ENCODE measurements at places on chromosomes 5 and 9. TPM values are rescaled to one million over a fixed set of nuclear protein-coding genes. Genes with fewer than 3 reads are reported as not detected.

The THBS4 gene
- 23.2 TPM for total RNA-seq

DNA sequence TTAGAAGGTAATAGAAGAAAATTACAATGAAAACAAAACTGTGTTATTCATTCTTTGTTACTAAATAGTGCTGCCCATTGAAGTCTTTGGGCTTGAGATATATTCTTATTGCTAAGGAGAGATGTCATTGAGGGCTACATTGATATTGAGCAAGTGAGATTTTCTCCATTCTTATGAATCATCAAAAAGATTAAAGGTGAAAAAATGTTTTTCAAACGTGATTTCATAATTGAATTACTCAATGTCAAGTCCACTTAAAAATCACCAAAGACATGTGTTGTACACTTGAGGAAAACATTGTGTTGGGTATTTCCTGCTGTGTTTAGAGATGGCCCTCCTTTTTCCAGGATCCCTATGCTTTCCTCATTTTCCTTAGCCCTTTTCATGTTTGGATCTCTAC, 448.1 kb downstream of the NFIB start:
- no peak for DNase-seq
- H3K27ac ChIP-seq = no peak overlapping the region
- H3K36me3 ChIP-seq = no peaks in the 10 kb centered on the region
- H3K4me1 ChIP-seq = peaks cover 19% of the 10 kb centered on the region
- H3K27me3 ChIP-seq = no peaks in the 10 kb centered on the region

The SLC12A7 gene
- 32.2 TPM for total RNA-seq

DNA sequence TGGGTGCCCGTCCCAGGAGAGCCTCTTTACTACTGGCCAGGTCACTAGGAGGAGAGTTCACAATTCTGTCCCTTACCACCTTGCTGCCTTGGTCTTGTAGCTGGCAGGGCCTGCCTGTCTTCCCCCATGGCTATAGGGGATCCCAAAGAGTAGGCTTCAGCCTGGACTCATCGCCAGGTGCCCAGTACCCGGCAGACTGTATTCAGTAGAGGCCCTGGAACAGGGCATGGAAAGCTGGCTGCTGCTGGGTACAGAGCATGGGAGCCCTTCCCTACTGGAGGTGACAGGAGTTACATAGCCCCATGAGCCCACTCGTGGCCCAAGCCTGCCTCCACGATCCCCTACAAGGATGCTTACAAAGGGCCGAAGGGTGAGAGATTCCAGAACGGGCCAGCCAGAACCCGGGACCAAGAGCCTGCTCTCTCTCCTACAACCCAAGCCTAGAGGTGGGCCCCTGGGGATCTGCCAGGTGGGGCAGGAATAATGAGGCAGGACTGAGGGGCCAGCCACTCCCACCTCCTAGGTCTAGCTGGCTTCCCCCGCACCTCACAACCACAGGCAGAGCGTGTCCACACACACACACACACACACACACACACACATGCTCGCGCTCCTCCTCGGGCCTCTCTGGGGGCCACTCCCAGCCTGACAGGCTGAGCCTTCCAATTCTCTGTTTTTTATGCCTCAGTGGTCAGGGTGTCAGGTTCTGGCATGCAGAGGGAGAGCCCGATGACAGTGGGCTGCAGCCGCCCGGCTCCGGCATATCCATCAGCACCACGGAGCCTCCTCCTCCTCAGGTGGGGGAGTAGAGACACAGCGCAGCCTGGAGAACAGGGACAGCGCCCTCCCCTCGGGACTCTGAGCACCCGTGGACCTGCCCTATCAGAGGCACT, 186.0 kb downstream of the PAX5 start:
- no peaks in the 10 kb centered on the region for H3K27me3 ChIP-seq
- no peaks in the 10 kb centered on the region for H3K36me3 ChIP-seq
- no peak overlapping the region for H3K27ac ChIP-seq
- no peak for DNase-seq

- no peak overlapping the region for H3K4me3 ChIP-seq
- no peak for DNase-seq
- H3K4me1 ChIP-seq = peaks cover 16% of the 10 kb centered on the region
- H3K36me3 ChIP-seq = no peaks in the 10 kb centered on the region
Measured at GRCh38 chr9:32340361-32340760, 44.1 kb upstream of the ACO1 start.

- H3K4me3 ChIP-seq = no peak overlapping the region
- peaks cover 6% of the 10 kb centered on the region for H3K4me1 ChIP-seq
- no peak overlapping the region for H3K27ac ChIP-seq
- H3K27me3 ChIP-seq = no peaks in the 10 kb centered on the region
- H3K36me3 ChIP-seq = no peaks in the 10 kb centered on the region
Measured at GRCh38 chr9:114958021-114958843, 27.8 kb upstream of the TNFSF8 start.

DNA sequence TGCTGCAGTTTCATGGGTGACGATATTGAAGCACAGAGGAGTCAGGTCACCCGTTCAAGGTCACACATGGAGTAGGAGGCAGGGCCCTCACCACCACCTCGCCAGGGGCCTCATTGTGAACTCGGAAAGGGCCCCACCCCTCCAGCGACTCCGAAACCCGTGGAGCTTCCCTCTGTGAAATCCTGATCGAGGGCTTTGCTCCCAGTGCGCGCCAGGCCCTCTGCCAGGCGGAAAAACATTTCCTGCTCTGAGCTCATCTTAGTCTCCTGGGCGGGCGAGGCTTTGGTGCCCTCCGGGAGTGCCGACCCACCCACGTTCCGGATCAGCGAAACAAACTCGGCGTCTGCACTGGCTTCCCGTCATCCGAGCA, 75.0 kb upstream of the FCN1 start:
- no peaks in the 10 kb centered on the region for H3K27me3 ChIP-seq
- H3K4me1 ChIP-seq = no peaks in the 10 kb centered on the region
- no peaks in the 10 kb centered on the region for H3K36me3 ChIP-seq
- no peak overlapping the region for H3K4me3 ChIP-seq

DNA sequence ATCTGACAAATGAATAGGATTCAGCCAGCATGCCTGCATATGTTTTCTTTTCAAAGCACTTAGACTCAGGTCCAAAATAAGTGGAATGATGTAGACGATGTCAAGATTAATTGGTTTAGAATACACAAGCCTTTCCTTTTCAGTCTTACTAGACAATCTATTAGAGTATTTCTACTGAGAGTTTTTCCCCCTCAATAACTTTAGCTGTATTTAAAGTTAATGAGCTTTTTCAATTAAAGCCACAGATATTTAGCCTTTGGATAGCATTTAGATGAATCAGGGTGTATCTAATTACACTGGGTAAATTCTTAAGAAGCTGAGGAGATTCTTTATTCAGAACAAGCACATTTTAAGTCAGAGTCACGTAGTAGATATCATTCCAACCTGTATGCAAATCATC, 198.7 kb upstream of the MPDZ start:
- no peak overlapping the region for H3K27ac ChIP-seq
- H3K4me1 ChIP-seq = no peaks in the 10 kb centered on the region
- no peak for DNase-seq
- no peaks in the 10 kb centered on the region for H3K36me3 ChIP-seq
- no peaks in the 10 kb centered on the region for H3K27me3 ChIP-seq
- no peak overlapping the region for H3K4me3 ChIP-seq

- H3K4me1 ChIP-seq = peaks cover 9% of the 10 kb centered on the region
- H3K4me3 ChIP-seq = no peak overlapping the region
Measured at GRCh38 chr9:114403153-114403756, 15.5 kb upstream of the AKNA start.

The GABRA6 gene
- not detected for total RNA-seq

The CBY3 gene
- 2.3 TPM for total RNA-seq

- H3K4me3 ChIP-seq = no peak overlapping the region
- no peak overlapping the region for H3K27ac ChIP-seq
- DNase-seq = peak; percentile 32
- H3K36me3 ChIP-seq = no peaks in the 10 kb centered on the region
- no peaks in the 10 kb centered on the region for H3K27me3 ChIP-seq
Measured at GRCh38 chr5:173866858-173867679, 21.1 kb upstream of the CPEB4 start.

The AGTPBP1 gene
- 65.0 TPM for total RNA-seq

GRCh38 chr9:110752766-110753165, 84.2 kb downstream of the MUSK start:
- no peak overlapping the region for H3K4me3 ChIP-seq
- no peak overlapping the region for H3K27ac ChIP-seq
- no peaks in the 10 kb centered on the region for H3K36me3 ChIP-seq
- no peaks in the 10 kb centered on the region for H3K4me1 ChIP-seq

DNA sequence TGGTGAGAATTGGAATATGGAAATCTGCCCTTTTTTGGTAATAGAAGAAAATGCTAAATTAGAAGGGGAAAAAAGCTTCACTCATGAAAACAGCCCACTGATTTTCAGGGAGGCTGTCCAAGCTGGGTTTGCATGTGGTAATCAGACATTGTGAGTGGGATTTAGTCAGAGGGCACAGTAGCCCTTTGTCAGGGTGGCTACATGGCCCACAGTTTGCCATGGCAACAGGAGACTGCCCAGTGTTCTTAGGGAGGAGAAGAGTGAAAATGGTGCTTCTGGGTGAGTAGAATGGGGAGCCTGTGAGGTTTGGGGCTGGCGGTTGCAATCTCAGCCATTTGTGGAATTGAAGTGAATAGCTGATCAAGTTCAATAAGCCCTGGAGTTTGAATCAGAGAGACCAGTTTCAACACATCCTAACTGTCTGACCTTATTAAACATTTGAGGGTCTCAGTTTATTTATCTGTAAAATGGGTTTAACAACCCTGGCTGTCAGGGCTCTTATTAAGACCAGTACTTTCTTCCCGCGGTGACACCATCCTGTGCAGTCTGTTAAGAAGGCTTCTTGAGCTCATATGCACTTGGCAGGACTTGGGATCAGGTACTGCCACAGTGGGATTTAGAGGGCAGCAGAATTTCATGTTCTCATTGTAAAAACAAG, 107.6 kb upstream of the TNC start:
- H3K27me3 ChIP-seq = no peaks in the 10 kb centered on the region
- H3K4me1 ChIP-seq = no peaks in the 10 kb centered on the region
- H3K36me3 ChIP-seq = no peaks in the 10 kb centered on the region
- H3K27ac ChIP-seq = no peak overlapping the region
- no peak for DNase-seq

The IFNA2 gene
- total RNA-seq = not detected

- no peak overlapping the region for H3K27ac ChIP-seq
- H3K4me1 ChIP-seq = peaks cover 23% of the 10 kb centered on the region
- no peaks in the 10 kb centered on the region for H3K27me3 ChIP-seq
- H3K4me3 ChIP-seq = no peak overlapping the region
Measured at GRCh38 chr9:88745276-88746001, 210.5 kb downstream of the NXNL2 start.

DNA sequence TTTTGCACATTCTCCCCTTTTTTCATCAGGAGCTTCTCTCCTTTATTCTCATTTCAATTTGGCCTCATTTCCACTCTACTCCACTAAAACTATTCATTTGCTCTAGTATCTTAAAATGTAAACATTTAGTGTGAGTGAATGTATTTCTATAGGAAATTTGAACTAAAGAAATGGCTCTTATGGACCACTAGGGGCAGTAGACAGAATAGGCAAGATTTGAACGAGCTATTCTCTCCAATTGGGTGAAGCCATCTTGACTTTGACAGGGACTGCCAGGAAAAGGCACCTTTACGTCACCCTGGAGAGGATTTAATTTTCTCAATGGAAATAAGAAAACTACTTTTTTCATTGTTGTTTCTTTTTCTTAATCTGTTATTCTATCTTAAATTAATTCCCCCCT, 666.3 kb downstream of the DNAH5 start:
- DNase-seq = peak; percentile 59
- no peak overlapping the region for H3K4me3 ChIP-seq
- H3K36me3 ChIP-seq = no peaks in the 10 kb centered on the region
- H3K4me1 ChIP-seq = no peaks in the 10 kb centered on the region
- no peak overlapping the region for H3K27ac ChIP-seq

- no peak overlapping the region for H3K4me3 ChIP-seq
- H3K27ac ChIP-seq = peak overlapping the region; percentile 34
- no peaks in the 10 kb centered on the region for H3K27me3 ChIP-seq
- H3K4me1 ChIP-seq = peaks cover 10% of the 10 kb centered on the region
- H3K36me3 ChIP-seq = no peaks in the 10 kb centered on the region
Measured at GRCh38 chr9:106696804-106697203, 166.2 kb upstream of the ZNF462 start.

The PCSK1 gene
- 2.7 TPM for total RNA-seq

The FGFR4 gene
- total RNA-seq = 145 TPM

DNA sequence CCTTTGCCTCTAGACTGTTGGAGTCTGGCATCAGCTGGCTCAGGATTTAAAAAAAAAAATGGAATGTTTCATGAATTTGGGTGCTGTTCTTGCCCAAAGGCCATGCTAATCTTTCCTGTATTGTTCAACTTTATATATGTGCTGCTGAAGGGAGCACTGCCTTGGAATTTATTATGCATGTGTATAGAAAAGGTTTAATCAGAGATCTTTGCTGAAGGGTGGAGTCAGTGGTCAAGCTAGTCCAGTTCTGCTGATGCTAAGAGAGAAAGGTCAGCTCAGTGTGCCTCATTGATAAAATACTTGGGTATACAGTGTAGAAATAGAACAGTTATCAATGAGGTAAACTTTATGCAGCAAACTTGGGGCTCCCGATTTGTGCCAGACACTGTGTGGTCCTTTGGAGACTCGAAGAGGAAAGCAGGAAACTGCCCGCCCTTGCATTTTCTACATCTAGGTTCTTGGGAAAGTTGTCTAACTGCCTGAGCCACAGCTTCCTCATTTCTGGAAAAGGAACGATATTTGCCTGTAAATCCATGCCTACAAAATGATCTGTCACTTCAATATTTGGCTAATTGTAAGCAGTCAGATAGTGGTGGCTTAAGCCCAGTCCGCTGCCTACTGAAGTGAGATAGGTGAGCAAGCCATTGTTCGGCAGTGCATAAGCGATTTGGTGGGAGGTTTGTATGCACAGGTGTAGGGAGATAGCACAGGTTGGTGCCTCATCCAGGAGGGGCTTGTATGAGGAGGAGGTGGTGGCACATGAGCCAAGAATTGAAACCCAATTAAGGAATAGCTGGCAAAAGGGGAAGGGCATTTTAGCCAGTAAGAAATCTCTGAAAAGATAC, 29.2 kb upstream of the GTF2H2C start:
- no peaks in the 10 kb centered on the region for H3K27me3 ChIP-seq
- no peaks in the 10 kb centered on the region for H3K36me3 ChIP-seq

The GLDC gene
- total RNA-seq = 133 TPM

DNA sequence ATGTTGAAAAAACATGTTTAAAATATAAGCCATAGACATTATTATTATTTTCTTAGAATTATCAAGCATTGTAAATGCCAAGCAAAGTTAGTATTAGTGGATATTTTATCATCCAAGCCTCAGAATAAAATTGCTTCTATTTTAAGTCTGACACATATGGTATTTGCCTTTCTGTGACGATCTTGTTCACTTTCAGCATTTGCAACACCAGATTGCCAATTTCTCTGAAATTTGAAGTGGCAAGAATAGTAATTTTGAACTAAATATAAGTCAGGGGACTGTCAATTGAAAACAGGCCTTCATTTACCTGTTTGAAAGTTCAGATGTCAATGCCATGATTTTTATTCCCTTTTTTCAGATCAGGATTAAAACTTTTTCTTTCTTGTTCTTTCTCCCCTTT, 1233.6 kb upstream of the CDH18 start:
- no peaks in the 10 kb centered on the region for H3K4me1 ChIP-seq
- no peaks in the 10 kb centered on the region for H3K27me3 ChIP-seq
- no peaks in the 10 kb centered on the region for H3K36me3 ChIP-seq
- H3K27ac ChIP-seq = no peak overlapping the region

- no peak for DNase-seq
- no peak overlapping the region for H3K4me3 ChIP-seq
- H3K27ac ChIP-seq = no peak overlapping the region
- H3K4me1 ChIP-seq = peaks cover 4% of the 10 kb centered on the region
- no peaks in the 10 kb centered on the region for H3K27me3 ChIP-seq
Measured at GRCh38 chr9:109602987-109603386, 104.9 kb upstream of the PTPN3 start.
